ENCODE measurements at places on chromosomes 4 and X.

DNA sequence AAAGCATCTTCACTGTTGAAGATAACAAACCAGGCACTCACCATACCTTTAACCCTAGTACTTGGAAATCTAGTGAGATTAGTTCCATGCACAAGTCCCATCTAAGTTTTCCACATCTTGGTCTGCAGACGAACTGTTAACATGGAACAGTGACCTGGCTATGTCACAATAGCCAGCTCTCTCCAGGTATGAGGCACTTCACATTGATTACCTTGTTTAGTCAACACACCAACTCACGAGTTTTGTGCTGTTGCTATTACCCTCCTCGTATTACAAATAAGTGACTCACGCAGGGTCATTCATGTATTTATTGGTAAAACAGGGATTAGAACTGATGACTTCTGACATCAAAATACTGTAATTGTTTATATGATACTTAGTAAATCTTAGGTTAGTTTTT lies 36.4 kb upstream of the FRAS1 start:
- DNase-seq: no peak

DNA sequence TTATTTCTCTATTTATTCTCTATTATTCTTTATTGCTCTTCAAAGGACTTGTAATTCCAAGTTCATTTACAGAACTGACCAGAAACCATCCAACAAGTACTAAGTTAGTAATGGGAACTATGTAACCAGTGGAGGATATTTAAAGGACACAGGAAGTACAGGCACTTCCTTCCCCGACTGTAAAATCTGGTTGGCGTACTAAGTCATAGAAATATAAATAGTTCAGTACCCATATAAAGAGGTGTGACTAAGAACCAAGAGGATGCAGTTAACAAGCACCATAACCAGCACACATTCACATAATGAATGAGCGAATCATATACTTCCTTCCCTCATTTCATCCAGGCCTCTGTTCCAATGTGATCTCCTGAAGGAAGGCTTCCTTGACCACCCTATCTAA lies 3.6 kb upstream of the EIF4E start:
- no peak for DNase-seq

- no peak for DNase-seq
Observed at GRCh38 chrX:7147413-7147977, at the start of gene STS. STS (plus strand) TSS chrX:7147712; CDS start chrX:7253200, 105,488 bp downstream.

- DNase-seq: no peak
Observed at GRCh38 chr4:3868211-3869173, 102.3 kb downstream of the ADRA2C start.

- no peak for DNase-seq
Observed at GRCh38 chr4:3700223-3700622, 66.0 kb upstream of the ADRA2C start.

DNA sequence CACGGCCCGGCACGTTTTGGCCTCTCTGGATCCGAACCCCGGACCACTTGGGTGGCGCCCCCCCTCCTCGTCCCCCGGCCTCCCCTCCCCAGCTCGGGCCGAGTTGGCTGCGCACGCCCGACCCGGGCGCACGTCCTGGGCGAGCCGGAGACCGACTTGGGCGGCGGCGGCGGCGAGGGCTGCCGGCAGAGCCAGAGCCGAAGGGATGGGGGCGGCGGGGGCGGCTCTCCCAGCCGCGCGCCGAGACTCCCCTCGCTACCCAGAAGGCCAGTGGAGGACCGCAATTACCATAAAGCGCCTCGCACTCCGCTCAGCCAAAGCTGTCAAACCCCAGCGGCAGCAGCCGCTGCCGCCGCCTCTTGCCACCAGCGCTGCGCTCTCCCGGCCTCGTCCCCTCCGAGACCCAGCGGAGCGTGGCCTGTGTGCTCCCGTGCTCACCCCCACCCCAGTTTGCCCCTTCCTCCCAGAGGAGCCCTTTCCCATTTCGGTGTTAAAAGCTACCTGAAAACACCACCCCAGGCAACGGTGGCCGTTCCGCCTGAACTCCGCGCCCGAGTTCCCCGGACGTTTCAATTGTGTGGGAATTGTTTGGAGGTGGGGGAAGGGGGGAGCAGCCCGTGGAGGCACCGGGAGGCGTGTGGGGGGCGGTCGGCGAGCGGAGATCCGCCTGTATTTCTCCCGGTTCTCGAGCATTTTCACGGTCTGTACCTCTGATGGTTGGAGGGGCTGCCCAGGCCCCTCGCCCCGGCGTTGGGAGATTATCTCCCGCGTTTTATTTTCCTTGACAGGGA lies 701 bp upstream of the BCOR start:
- no peak for DNase-seq

DNA sequence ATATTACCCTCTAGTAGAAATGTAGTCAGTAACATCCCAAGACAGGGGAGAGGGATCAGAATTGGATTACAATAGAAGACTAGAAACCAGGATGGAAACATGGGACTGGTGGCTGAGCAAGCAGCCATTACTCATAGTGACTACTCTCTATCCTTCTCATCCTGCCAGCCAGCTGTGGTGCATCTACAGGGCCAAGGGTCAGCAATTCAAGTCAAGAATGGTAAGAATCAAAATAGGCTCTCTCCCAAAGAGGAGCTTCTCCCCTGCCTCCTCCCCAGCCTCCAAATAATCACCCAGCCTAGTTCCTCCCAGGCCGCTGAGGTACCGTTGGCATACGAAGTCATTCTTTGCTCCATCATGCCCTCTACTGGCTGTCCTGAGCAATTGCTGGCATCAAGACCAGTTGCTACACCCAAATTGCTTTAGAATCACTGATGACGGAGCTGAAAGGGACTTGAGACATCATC lies 19.4 kb downstream of the AWAT2 start:
- peak; percentile 50 for DNase-seq

Measured in GM10248 (cell line).